Immature natural killer cell (primary cell): ENCODE measurements at places on chromosomes 1 and 21. TPM values are rescaled to one million over a fixed set of nuclear protein-coding genes. Genes with fewer than 3 reads are reported as not detected.

The CCDC24 gene
- 1.4 TPM for polyA plus RNA-seq

The OBSCN gene
- polyA plus RNA-seq: 1.9 TPM

The SERBP1 gene
- 162 TPM for polyA plus RNA-seq

The SELE gene
- not detected for polyA plus RNA-seq

The TMEM54 gene
- not detected for polyA plus RNA-seq

The TNFSF18 gene
- polyA plus RNA-seq: not detected

The VHLL gene
- polyA plus RNA-seq: not detected

The OLFM3 gene
- polyA plus RNA-seq: not detected

The OLIG2 gene
- not detected for polyA plus RNA-seq

The LY9 gene
- 57.2 TPM for polyA plus RNA-seq

The RAP1GAP gene
- polyA plus RNA-seq: not detected

The KAZN gene
- polyA plus RNA-seq: not detected

The NPHS2 gene
- not detected for polyA plus RNA-seq

The HPDL gene
- 0.90 TPM for polyA plus RNA-seq

The DYNLT5 gene
- polyA plus RNA-seq: not detected

The SPOCD1 gene
- polyA plus RNA-seq: 0.46 TPM

The LRRC71 gene
- not detected for polyA plus RNA-seq

The CNR2 gene
- 9.5 TPM for polyA plus RNA-seq

The ERRFI1 gene
- polyA plus RNA-seq: not detected

The ETNK2 gene
- polyA plus RNA-seq: 3.7 TPM

The C1QTNF12 gene
- not detected for polyA plus RNA-seq

The MANEAL gene
- polyA plus RNA-seq: 2.2 TPM

The NECAP2 gene
- 108 TPM for polyA plus RNA-seq

The CHIT1 gene
- polyA plus RNA-seq: not detected

The WRAP73 gene
- 26.8 TPM for polyA plus RNA-seq

The HES2 gene
- polyA plus RNA-seq: not detected

The SVBP gene
- polyA plus RNA-seq: 29.3 TPM

The PCBP3 gene
- polyA plus RNA-seq: 0.27 TPM

The C1orf210 gene
- polyA plus RNA-seq: not detected

The LAMC2 gene
- not detected for polyA plus RNA-seq

The SPRR1B gene
- polyA plus RNA-seq: not detected

The LCE1A gene
- polyA plus RNA-seq: not detected

The ACBD6 gene
- polyA plus RNA-seq: 38.1 TPM

The ZNF687 gene
- 0.11 TPM for polyA plus RNA-seq

The AIM2 gene
- 1.1 TPM for polyA plus RNA-seq

The SPRR4 gene
- not detected for polyA plus RNA-seq

The TAS1R1 gene
- 0.16 TPM for polyA plus RNA-seq

The TFF2 gene
- not detected for polyA plus RNA-seq

The SYT14 gene
- polyA plus RNA-seq: not detected

The CASQ1 gene
- not detected for polyA plus RNA-seq

The CNST gene
- 21.8 TPM for polyA plus RNA-seq

The KCNJ9 gene
- polyA plus RNA-seq: not detected

The C4BPB gene
- not detected for polyA plus RNA-seq

The OR2G6 gene
- not detected for polyA plus RNA-seq

The UBQLN4 gene
- polyA plus RNA-seq: 10.8 TPM

The ALX3 gene
- not detected for polyA plus RNA-seq

The HCN3 gene
- polyA plus RNA-seq: 0.52 TPM

The CDC20 gene
- polyA plus RNA-seq: 3.0 TPM

The CD52 gene
- 3,975 TPM for polyA plus RNA-seq

The FCRL5 gene
- 0.10 TPM for polyA plus RNA-seq

The FALEC gene
- not detected for polyA plus RNA-seq

The LCE2B gene
- polyA plus RNA-seq: not detected

The CROCC gene
- polyA plus RNA-seq: 5.4 TPM

The TMEM61 gene
- polyA plus RNA-seq: not detected
